Stimulated activated CD4-positive, alpha-beta T cell treated with anti-CD3 and anti-CD28 coated beads, Interleukin-4, amount 100 ng/mL, for 24 hours (primary cell): ENCODE measurements at places on chromosomes 7 and 10.

DNA sequence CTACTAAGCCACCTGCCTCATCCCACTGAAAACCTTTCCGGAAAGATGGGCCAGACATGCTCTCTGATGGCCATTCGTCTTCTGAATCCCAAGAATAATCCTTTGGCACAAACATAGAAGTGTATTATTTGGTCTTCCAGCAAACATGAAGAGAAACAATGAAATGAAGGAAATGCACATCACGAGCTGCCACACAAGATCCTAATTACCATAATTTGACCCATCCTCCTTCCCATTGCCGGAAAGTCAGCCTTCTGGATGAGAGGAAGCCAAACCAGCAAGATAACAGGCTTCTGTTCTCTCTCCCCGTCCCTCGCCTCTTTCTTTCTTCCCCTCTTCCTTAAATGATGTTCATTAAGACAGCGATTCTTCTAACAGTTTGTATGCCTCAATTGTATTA is 218.9 kb upstream of the KMT2E start:
- DNase-seq: no peak

DNA sequence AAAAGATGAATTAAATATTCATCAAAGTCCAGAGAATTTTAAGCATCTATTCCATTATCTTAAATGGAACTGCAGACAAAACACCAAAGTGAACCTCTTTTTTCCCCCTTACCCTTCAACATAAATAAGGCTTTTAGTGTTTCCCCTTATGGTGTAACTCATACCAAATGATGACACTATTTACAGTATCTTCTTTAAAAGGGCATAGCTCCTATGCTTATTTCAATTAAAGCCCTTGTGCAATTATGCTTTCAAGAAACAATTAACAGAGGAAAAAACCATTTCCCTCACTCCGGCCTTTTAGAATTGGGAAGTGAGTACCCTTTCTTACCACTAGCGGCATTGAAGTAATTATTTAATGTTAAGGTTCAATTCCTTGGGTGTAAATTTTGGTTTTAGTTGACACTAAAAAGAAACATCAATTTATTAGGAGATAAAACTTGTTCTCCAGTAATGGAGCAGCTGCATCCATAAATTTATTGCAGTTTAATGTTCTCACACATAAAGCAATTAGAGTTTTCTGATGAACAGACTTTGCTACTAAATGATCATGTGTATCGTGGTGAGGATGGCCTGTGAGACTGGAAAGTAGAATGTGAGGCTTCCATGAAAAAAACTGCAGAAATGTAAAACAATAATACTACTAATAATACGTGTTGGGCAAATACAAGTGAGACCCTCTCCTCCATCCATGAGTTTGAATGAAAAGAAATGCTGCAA is 661.3 kb downstream of the PARD3 start:
- no peak for DNase-seq

DNA sequence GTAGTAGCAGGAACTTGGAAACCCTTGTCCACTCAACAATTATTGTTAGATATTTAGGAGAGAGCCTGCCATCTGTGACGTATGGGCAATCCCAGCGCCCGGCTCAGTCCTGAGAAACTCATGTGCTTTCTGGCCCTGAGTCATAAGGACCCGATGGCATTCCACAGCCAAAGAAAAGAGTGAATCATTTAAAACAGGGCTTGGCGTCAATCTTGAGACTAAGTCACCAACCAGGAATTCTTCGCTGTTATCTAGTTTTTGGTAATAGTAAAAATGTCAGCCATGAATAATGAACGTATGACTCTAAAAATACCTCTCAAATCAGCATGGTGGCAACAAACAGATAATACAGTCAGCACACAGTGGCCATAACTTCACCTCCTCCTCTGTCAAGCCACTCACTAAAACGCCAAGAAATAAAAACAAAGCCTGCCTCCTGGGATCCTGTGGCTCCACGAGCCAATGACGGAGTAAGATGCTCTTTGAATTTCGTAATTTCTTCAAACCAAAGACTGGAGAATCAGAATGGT is 140.8 kb downstream of the ADAM12 start:
- DNase-seq: no peak

- DNase-seq: no peak
Measured at GRCh38 chr7:7681936-7682329, 36.5 kb downstream of the RPA3 start.
